ENCODE measurements at places on chromosomes 4 and X.

DNA sequence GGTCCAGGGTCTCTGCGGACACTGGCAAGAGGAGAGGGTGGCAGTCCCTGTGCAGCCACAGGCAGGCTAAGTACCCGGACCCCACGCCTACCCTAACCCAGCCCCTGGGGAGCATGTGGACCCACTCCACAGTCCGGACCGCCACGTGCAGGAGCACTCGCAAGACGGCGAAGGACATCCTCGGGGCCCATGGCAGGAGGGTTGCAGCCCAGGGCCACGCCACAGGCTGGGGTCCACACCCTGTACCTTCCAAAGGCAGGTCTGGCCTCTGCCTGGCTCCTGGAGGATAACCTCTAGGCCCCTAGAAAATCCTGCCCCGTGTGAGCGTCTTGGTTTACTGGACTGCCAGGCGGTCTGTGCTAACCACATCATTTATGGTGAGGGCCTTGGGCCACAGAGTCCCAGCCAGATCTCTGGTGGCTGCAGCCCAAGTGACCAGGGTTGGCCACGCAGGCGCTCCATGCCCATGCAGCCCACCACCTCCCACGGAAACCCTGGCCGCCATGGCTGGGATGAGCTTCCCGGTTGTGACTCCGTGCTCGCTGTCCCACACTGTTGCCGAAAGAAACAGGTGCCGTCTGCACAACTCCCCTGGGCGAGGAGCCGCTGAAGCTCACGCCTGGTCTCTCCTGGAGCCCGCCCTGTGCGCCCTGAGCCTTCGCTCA, 10.0 kb downstream of the CCNQ start:
- DNase-seq: no peak

GRCh38 chrX:77960567-77960966, 8.9 kb downstream of the PGAM4 start:
- DNase-seq: no peak

DNA sequence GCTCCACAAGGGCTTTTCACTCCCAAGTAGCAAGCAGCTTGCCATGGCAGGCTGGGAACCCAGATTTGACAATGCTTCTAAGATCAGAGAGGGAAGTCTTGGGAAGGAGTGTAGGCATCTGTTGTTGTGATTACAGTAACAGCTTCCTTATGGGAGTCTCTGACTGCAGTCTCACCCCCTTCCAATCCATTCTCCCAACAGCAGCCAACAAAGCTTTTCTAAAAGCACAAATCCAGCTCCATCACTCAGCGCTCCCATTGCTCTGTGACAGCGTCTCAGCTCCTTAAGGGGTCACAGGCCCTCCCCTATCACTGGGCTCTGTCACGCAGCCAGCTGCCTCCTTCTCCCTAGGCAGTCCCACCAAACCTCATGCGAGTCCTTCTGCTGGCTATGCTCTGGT, 7.1 kb downstream of the IGFBP7 start:
- DNase-seq: no peak

DNA sequence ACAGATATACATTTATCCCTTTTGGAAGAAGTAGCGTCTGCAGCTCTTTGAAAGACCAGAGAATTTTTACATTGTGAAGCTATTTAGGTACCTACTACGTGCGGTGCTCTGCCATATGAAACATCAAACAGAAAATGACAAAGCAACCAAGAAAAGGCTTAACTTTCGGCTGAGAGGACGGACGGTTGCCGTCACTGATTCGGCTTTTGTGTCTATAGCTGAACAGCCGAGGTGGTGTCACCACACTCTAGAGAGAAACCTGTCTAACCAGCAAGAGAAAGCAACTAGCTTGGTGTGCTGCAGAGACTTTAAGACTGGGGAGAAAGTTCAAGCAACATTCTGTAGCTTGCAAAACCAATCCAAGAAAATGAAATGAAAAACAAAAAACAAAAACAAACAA, 145.5 kb downstream of the SHOX start:
- DNase-seq: no peak

- no peak for DNase-seq
These were observed 21.1 kb downstream of the RASSF6 start for GRCh38 chr4:73599182-73599581.

GRCh38 chr4:143403553-143403820, 66.8 kb downstream of the GAB1 start:
- no peak for DNase-seq

DNA sequence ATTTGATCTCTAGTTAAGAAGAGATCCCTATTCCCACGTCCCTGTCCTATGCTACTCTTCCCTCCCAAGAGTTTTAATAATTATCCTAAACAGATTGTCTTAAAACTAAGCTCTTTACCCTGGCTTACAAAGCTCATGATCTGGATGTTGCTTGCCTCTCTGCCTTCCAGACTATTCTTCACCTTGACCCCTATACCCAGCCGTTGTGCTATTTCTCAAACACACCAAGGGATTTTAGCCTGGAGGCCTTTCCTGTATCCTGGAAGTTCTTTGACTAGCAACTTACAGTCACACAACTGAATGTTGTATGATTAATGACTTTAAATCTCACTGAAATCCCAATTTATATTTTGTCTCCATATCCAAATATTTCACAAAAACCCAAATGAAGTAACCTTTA, 314.9 kb downstream of the ADGRL3 start:
- DNase-seq: no peak

DNA sequence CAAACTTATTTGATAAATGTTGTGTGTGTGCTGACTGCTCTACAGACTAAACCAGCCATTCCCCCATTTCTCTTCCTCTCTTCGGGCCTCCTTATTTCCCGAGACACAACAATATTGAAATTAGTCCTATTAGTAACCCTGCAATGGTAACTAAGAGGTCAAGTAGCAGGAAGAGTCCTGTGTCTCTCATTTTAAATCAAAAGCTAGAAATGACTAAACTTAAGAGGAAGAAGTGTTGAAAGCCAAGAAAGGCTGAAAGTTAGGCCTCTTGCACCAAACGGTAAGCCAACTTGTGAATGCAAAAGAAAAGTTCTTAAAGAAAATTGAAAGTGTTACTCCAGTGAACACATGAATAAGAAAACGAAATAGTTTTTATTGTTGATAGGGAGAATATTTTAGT, 357.8 kb upstream of the SLC7A11 start:
- no peak for DNase-seq

- DNase-seq: no peak
These were observed 25.3 kb downstream of the IQCM start for GRCh38 chr4:149790172-149790907.

GRCh38 chr4:159106636-159107035, 3.8 kb downstream of the RAPGEF2 start:
- DNase-seq: no peak

DNA sequence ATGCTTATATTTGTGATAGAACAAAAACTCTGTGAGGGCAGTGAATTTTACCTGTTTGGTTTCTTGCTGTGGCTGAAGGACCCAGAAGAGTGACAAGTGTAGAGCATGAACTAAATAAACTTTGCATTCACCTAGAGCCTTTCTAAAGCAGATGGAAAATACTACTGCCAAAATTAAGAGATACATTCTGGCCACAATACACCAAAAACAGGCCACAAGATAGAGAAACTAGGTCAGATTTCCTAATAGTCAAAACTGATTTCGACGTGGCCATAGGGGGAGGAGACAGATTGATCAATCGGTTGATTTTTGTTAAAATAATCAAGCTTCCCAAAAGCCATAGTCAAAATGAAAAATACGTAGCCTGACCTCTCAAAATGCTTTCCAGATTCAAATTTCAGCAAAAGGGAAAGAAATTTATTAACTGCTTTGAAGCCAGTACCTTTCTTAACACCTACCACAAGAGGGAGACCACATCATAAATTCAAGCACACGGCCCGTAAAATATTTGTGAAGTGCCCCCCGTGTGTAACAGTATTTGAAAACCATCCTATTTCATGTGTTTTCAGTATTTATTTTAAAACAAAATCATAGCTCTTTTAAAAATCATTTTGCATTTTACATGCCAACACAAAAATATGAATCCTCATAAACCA, 132.4 kb downstream of the CORIN start:
- DNase-seq: no peak

DNA sequence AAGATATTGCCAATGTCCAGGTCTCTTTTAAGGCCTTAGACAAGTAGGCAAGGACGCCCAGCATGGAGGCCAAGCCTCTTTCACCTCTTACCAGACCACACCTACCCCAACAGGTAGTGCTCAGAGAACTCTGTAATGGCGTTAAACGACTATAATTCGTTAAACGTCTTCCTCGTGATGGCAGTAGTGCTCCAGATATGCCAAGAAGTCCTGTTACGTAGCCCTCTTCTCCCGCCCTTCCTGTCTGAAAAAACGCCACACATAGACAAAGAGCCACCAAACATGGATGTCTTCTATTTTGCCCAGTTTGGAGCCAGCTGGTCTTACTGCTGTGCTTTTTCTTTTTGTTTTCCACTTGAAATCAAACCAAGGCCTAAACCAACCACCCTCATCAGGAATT, 190.7 kb downstream of the OR13H1 start:
- no peak for DNase-seq

DNA sequence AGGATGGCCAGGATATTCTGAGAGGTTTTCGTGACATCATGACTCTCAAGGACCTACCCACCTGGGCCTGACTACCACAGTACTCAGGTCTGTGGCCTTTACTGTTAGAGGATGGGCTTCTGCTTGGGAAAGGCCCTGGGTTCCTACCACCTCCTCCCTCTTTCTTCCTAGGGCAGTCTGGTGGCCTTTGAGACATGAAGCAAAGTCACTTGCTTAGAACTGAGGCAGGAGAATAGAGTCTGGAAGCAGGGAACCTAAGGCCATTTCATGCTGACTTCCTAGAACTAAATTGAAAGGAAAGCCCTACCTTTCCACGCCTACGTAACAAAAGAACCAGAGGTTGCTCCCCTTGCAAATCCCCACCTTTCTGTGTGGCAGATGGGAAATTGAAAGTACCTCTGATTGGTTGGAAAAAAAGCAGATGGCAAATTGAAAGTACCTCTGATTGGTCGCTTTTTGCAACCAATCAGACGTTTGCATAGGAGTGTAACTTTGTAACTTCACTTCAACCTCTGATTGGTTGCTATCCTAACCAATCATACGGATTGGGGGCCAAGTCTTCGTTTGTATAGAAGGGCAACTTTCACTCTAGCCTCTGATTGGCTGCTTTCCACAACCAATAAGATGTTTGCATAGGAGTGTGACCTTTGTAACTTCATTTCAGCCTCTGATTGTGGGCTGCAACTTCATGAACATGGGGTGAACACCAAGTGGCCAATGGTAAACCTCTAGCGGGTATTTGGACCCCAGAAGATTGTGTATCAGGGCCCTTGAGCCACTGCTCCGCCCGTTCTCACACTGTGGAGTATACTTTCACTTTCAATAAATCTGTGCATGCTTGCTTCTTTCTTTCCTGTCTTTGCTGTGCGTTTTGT, 9.9 kb upstream of the AKAP14 start:
- no peak for DNase-seq

- no peak for DNase-seq
These were observed 51.5 kb downstream of the ALPK1 start for GRCh38 chr4:112348488-112349158.

GRCh38 chrX:113741744-113742143, 842.1 kb upstream of the HTR2C start:
- peak; percentile 20 for DNase-seq

- no peak for DNase-seq
These were observed 112.2 kb upstream of the PSAPL1 start for GRCh38 chr4:7546809-7547367.

DNA sequence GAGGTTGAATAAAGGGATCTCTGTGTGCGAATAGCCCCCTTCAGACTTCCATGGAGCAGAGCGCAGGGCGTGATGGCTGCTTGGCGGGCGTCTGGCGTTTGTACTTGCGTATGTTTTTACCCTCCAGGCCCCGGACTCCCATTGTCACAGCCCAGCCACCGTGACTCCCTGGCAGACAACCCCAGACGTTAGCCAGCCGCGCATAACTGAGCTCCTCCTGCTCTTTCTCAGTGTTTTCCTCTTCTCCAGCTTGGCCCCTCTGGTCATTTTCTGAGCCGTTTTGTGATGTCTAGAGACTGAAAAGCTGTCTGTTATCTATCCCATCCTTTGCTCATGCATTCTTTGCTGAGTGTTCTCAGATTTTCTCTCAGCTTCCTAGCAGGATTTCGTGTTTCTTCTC, 54.3 kb downstream of the IGFBP7 start:
- no peak for DNase-seq

DNA sequence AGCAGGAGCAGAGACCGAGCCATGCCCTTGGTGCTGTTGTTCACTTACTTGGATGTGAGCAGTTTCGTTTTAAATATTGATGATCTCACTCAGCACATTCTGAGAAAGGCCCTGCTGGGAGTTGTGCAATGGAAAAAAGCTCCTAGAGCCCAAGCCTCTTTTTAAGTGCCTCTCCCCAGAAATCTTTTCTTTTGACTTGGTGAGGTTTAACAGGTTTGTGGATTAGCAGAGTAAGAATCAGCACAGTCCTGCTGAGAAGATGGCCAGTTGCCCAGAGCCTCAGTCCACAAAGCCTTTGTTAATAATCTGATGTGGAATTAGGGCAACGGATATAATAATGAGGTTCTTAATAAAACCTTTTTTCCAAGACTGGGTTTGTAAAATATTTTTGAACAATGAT, 157.5 kb upstream of the ATP6AP2 start:
- no peak for DNase-seq

- DNase-seq: no peak
These were observed 50.4 kb downstream of the CCDC160 start for GRCh38 chrX:134287346-134287745.

DNA sequence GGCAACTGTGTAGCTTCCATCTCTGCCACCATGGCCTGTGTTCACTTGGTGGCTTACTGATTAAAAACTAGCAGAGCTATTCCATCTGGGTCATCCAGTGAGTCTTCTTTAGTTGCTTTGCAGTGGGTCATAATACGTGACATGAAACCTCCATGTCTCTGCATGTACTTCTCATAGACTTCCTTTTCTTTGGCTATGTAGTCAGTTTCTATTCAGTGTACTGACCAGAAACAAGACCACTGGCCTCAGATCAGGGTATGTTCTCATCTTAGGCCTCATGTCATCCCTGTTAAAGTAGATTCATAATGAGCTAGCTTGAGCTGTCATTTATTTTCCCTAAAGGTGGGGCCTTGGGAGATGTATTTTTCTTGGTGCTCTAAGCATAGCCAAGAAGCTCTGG, 195.2 kb downstream of the CCNG2 start:
- no peak for DNase-seq

- DNase-seq: no peak
These were observed 27.5 kb upstream of the OTUD4 start for GRCh38 chr4:145207934-145208333.

DNA sequence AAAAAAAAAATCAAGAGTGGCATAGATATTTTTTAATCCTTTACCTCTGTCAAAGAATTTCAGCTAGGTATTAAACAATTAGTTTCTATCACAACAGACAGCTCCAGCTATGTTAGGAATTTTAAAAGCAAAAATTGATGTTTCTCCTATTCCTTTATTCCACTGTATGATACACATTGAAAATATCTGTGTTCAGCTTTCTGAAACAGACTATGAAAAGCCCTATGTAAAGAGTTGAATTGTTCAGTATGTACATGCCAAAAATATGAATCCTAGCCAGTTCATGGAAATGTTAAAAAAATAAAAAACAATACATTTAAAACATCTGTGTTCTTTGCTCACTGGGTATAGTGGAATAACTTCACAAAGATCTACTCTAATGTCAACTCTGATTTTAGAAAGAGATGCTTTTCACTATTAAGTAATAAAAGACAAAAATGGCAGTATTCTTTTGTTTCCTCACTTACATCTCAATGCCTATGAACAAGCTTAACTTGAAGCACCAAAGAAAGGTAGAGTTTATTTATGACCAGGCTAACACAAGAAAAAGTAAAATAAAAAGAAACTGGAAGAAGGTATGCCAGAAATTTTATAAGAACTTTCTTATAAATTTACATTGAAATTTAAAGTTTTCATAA, 32.1 kb downstream of the FBXW7 start:
- DNase-seq: no peak
